ENCODE measurements at places on chromosomes 2 and 18.
A peak's percentile ranks its signal among the peaks of the same experiment; 100 is the strongest.

- DNase-seq: no peak
Measured at GRCh38 chr2:47226923-47227220, 71.8 kb upstream of the STPG4 start.

- peak; percentile 44 for DNase-seq
Measured at GRCh38 chr2:45649858-45650811, 1.3 kb upstream of the PRKCE start.

- no peak for DNase-seq
Measured at GRCh38 chr2:54810246-54810645, 86.8 kb downstream of the EML6 start.

DNA sequence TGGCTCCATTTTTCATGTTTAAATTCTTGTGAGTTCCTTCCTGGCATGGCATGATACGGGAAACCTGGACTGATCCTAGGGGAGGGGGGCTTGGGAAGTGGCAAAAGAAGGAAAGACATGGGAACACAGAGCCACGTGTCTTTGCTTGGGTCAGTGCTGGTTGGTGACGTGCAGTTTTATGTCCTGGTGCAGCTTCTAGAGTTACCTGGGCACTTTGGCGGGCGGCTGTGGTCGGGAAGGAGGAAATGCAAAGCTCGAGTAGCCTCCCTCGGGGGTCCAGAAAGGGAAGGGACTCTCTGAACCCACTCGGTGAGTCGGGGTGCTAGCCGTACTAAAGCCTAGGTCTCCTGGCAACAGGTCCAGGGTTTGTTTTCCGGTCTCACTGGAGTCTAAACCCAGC, 94.6 kb downstream of the APOB start:
- DNase-seq: no peak

DNA sequence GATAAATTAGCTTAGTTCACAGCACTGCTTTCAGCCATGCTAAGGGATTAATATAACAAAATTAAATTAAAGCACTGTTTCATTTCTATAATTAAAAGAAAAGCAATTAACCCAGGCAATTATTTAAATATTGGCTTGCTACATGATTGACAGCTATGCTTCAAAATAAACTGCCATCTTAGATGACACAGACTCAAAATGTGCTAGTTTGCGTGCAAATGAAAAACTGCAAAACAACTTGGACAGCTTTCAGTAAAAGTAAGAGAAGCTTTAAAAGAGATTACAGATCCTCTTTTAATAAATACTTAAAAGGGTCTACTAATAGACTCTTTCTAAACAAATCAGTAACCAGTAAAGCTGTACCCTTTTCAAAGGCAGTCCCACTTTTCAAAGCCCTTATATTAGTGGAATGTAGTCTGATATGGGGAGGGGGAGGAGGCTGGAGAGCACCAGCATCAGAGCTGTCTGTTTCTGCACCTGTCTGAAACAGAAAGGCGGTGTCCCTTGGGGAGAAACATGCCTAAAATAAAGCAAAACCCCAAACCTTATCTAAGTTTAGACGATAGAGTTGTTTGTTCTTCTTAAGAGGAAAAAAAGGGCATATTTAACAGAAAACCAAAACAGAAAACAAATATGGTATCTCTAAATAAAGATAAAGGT, 20.8 kb downstream of the EIF2AK3 start:
- DNase-seq: no peak

DNA sequence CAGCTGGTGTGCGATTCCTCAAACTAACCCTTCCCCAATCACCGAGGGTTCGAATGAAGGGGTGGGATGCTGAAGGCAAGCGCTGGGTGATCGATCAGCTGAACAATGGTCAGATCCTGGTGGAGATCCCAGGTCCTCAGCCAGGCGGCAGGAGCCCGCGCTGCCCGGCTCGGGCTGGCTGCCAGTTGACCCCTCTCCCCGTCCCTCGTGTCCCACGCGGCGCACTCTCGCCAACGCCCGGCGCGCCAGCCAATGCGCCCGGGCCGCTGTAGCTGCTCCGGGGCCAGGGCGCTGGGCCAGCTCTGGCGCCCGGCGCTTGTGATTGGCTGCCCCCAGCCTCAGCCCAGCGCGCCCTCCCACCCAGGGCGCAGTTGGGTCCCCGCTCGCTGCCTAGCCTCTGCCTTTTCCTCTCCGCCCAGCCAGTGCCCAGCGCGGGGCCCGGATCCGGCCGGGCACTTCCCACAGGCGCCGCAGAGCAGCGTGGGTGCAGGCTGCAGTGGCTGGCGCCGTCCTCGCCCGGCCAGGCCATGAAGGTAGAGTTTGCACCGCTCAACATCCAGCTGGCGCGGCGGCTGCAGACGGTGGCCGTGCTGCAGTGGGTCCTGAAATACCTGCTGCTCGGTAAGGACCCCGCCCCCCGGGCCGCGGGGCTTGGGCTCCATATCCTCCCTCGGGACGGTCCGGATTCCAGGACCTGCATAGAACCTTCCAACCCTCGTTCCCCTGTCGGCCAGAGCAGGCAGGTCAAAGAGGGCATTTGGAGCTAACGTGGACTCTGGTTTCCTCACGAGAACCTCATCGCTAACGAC, at the start of gene MOGAT1:
Gene MOGAT1, plus strand, starts transcription at position 400 of the 809 bp plus-strand sequence. Its CDS starts 128 bp downstream, at position 528.
- no peak for DNase-seq

DNA sequence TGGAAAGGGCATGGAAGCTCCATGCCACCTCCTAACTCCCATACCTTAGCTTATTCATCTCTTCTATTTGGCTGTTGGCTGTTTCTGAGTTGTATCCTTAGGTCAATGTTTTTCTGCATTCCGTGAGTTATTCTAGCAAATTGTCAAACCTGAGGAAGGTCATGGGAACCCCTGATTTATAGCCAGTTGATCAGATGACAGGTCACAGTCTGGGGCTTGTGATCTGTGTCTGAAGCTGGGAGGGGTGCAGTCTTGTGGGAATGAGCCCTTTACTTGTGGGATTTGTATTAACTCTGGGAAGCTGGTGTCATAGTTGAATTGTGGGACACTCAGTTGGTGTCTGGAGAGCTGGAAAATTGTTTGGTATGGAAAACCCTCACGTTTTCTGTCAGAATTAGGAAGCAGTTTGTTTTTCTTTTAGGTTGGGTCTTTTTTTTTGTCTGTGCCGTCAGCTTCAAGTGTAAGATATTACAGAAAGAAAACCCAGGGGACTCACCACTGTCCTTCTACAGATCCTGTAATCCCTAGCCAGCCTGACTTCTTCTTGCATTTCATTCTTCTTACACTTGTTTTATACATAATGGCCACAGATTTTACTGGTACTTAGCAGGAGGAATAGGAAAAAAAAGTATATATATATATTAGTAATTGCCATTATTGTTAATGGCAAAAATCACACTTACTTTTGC, 137.9 kb downstream of the LRRTM1 start:
- no peak for DNase-seq

DNA sequence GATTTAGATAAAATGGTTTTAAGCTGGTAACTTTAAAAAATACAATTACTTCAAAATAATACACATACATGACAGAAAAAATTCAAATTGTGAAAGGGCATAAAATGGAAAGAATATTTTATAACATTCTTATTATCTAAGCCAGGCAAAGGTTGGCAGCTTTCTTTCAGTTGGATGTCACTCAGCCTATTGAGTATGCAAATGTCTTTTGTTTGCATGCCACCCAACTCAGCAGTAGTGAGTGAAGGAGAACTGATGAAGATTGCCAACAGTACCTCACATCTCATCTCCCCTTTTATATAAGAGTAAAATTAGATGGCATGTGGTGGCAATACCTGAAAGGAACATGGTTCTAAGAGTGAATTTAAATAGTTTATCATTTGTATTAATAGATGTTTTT, 24.8 kb downstream of the BMPR2 start:
- no peak for DNase-seq

GRCh38 chr2:153163055-153163454, 315.5 kb downstream of the RPRM start:
- DNase-seq: peak; percentile 3

- no peak for DNase-seq
Measured at GRCh38 chr18:2918761-2919550, 72.2 kb downstream of the EMILIN2 start.

GRCh38 chr2:146730882-146731281, 1113.9 kb upstream of the ACVR2A start:
- peak; percentile 44 for DNase-seq

DNA sequence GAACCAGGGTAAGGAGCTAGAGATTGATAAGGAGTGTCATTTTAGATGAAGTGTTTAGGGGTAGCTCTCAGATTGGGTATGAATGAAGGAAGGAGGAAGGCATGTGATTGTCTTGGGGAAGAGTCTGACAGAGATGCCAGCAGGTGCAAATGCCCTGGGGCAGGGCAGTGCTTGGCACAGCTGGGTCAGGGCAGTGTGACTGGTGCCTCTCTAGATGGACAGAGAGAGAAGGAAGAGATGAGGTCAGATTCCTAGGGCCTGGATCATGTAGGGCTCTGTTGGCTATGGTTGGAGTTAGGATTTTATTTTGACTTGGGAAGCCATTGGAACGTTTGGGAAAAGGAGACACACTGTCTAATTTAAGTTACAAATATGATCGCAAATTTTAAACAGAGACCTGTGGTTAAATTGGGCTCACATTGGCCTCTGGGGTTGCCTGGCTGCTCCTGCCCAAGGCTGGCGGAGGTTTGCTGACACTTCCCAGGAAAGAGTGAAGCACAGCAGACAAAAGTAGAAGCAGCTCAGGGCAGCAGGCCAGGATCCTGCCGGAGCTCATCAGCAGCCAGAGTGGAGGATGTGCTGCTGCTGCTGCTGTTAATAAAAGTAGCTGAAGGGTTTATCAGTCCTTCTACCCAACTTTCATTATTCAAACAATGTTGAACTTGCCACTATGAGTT, 32.7 kb upstream of the FHL2 start:
- peak; percentile 62 for DNase-seq

DNA sequence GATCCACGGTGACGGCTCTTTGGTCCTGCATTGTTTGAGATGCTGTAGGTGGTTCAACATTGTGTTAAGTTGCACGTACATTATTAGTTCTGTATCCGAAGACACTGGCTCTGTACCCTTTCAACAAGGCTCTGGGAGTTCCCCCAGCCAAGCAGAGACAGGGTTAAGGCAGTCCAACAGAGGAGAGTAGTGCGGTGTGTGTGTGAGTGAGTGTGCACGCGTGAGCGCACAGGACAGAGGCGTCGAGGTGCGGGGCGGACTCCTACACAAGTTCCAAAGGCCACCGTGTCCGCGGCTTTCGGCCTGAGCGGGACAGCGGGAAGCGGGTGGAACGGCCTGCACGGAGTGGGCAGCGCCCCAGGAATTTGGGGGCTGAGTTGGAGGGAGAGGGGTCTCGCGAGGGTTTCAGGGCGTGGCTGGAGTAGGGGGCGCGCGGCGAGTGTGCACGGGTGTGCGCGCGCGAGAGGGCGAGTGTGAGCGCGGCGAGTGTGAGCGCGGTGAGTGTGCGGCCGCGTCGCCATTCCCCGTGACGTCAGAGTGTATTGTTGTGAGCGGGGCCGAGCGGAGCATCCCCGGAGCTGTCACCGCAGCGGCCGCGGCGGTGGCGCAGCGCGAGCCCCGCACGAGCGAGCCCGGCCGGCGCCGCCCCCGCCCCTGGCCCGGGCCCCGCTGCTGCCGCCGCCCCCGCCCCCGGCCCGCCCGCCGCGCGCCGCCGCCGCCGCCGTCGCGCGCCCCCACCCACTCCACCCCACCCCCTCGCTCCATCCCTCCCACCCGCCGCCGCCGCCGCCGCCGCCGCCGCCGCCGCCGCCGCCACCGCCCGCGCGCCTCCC, at the start of gene ASXL3:
Gene ASXL3, plus strand, starts transcription at position 535 of the 833 bp plus-strand sequence. CDS start 413 bp downstream, outside the sequence.
- DNase-seq: no peak

- DNase-seq: peak; percentile 41
Measured at GRCh38 chr18:58670404-58671110, 708 bp upstream of the MALT1 start.

GRCh38 chr2:1563943-1564891, 151.0 kb downstream of the TPO start:
- DNase-seq: no peak

DNA sequence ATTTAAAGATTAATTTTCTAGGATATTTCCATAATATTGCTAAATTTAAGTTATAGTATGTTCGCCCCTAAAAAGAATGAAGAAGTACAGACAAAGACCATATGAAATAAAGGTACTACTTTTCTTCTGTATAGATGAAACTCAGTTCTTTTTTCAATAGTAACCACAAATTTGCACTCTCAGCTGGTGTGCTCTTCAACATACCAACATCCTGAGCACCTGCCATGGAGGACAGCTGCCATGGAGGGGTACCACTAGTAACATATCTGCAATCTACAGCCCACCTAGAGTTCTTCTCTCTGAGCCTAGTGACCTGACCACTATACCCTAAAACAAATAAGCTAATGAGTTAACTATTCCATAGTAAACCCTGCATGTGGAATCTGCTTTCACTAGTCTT, 36.8 kb upstream of the ERCC3 start:
- no peak for DNase-seq

DNA sequence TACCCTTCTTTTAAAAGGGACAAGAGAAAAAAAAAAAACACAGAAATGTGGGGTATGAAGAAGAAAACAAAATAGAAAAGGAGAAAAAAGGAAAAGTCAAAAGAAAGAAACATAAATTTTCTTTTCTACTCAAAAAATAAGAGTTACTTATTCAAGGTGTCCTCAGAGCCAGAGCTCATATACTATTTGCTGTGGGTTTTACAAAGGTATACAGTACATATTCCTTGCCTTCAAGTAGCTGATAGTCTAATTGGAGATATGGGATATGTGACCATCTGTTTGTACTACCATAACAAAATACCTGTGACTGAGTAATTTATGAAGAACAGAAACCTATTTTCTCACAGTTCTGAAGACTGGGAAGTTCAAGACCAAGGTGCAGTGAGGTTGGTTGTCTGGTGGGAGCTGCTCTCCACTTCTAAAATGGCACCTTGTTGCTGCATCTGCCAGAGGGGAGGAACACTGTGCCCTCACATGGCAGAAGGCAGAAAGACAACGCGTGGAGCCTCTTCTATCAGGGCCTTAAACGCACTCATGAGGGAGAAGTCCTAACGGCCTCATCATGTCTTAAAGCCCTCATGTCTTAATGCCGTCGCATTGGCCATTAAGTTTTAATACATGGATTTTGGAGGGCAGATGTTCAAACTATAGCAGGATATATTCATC, 33.9 kb downstream of the NBAS start:
- DNase-seq: no peak

GRCh38 chr2:44912660-44913059, 28.8 kb upstream of the SIX3 start:
- DNase-seq: peak; percentile 73

DNA sequence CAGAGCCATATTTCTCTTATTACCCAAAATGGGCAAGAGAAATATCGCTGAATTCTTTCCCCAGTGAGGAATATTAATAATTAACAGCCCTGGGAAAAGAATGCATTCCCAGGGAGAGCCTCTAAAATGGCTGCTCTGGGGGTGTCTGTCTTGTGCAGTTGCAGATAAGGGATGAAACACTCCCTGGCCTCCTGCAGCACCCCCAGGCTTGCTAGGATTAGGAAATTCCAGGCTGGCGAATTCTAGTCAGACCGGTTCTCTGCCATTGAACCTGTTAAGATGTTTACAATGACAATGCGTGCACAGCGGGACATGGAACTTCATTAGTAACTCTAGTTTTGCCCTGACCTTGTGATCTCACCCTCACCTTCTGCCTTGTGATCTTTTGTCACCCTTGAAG, 24.5 kb downstream of the MRPL30 start:
- no peak for DNase-seq

GRCh38 chr2:71751590-71751989, 298.2 kb downstream of the DYSF start:
- DNase-seq: no peak
